Stimulated activated naive CD4-positive, alpha-beta T cell treated with Interleukin-2 at 50 U/mL for 16 hours (primary cell): ENCODE measurements at places on chromosomes 3 and 15.

DNA sequence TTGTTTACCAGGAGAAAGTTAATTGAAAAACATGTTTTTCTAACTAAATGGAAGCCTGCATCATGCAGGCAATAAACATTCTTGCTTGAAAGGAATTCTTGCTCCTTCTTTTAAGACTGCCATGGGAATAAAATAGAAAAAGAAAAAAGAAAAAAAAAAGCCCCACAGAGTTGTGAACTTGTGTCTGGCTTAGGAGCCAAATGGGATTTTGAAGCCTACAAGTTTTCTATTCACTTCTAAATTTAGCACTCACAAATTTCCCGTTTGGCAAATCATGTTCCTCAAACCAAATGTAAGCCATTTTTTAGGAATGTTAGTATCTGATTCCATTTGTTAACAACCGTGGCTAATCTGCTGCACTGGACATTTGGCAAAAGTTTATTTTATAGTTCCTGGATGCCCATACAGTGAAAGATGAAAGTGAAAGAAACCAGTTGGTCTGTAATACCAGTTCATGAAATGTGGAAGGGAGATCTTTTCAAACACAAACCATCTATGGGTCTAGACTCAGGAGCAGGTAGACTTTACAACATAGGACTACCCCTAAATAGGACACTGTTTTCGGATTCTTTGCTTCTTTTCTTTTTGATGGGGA lies 133.8 kb upstream of the GMNC start:
- DNase-seq: no peak

GRCh38 chr3:195160908-195161434 lies 110.0 kb downstream of the XXYLT1 start:
- DNase-seq: no peak

GRCh38 chr3:139571711-139572110 lies 32.2 kb upstream of the RBP1 start:
- DNase-seq: no peak

DNA sequence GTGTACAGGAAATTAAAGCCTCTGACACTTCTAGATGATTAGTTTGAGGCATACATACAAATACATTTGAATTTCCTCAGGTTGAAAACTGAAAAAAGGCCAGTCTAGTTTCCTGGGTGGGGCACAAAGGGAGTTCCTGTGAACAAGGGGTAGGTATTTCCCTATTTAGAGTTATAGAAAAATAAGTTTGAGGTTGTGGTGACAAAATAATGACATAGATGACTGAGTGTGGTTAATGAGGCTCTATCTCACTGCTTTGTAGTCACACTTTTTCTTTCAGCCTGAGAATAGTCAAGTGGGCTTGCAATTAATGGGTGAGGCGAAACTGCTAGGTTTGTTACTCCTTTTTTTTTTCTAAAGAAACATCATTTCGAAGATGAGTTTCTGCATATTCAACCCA lies 4.3 kb downstream of the SLCO3A1 start:
- peak; percentile 38 for DNase-seq

DNA sequence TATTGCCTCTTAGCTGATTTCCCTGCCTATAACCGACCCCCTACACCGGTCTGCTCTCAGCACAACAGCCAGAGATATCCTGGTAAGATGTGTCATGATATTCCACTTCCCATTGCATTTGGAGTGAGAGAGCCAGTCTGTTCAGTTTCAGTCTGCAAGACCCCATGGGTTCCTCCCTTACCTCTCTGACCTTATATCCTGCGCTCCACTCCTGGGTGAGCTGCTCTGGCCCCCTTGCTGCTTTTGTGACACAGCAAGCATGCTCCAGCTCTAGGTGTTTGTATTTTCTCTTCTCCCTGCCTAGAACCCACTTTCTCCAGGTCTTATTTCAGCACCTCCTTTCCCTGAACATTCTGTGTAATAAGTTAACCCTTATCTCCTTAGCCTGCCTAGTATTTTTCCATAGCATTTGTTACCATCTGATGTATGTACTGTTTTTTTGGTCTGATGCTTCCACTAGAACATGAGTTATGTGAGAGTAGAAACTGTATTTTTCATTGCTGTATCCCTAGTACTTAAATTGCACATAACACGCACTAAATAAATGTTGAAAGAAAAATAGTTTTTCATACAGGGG lies 44.2 kb downstream of the CMTM8 start:
- DNase-seq: no peak

DNA sequence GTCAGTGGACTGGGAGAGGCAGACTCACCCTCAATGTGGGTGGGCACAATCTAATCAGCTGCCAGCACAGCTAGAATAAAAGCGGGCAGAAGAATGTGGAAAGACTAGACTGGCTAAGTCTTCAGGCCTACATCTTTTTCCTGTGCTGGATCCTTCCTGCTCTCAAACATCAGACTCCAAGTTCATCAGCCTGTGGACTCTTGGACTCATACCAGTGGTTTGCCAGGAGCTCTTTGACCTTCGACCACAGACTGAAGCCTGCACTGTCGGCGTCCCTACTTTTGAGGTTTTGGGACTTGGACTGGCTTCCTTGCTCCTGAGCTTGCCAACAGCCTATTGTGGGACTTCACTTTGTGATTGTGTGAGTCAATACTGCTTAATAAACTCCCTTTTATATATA lies 68.0 kb downstream of the CNTN3 start:
- DNase-seq: no peak

GRCh38 chr3:42710323-42711021 lies 7.9 kb upstream of the HHATL start:
- DNase-seq: no peak

GRCh38 chr15:57647071-57647790 lies 55.5 kb downstream of the MYZAP start:
- no peak for DNase-seq

DNA sequence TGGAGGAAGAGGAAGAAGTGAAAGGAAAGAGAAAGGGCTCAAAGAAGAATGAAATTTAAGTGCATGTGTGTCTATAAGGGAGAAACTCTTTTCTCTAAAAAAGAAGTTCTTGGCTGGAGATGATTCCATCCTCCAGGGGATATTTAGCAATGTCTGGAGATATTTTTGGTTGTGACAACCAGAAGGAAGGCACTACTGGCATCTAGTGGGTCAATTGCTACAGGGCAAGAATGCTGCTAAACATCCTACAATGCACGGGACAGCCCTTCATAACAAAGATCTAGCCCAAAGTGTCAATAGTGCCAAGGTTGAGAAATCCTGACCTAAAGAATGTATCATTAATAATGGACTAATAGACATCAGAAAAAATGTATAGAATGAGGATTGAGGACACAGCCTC lies 57.4 kb upstream of the ST3GAL6 start:
- no peak for DNase-seq

DNA sequence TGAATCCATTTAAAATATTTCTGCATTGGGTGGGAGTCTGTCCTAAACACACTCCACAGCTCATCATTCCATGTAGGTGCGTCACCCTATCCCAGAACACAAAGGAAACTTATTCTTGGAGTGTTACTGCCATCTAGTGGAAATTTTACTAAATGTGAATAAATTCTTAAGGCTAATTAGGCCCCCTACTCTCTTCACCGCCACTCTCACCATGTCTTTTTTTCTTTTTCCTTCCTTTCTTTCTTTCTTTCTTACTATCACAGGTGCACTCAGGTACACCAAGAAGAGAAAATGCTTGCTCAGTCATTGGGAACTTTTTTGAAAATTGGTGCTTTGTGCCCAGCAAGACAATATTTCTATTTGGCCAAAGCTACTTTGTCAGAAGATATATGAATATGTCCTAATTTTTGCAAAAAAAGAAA lies 26.4 kb upstream of the ATP8B4 start:
- no peak for DNase-seq

GRCh38 chr15:80849308-80849707 lies 70.1 kb downstream of the CEMIP start:
- no peak for DNase-seq
